ENCODE measurements at places on chromosomes 12 and 14. TPM values are rescaled to one million over a fixed set of nuclear protein-coding genes. Genes with fewer than 3 reads are reported as not detected.

GRCh38 chr14:76012354-76012753 lies 26.8 kb downstream of the IFT43 start:
- DNase-seq = no peak

- no peak for DNase-seq
These were observed 214.9 kb downstream of the CNTN1 start for GRCh38 chr12:40907115-40907527.

ADAM21 gene
- 0.27 TPM for total RNA-seq

TSPAN19 gene
- total RNA-seq = not detected

DNA sequence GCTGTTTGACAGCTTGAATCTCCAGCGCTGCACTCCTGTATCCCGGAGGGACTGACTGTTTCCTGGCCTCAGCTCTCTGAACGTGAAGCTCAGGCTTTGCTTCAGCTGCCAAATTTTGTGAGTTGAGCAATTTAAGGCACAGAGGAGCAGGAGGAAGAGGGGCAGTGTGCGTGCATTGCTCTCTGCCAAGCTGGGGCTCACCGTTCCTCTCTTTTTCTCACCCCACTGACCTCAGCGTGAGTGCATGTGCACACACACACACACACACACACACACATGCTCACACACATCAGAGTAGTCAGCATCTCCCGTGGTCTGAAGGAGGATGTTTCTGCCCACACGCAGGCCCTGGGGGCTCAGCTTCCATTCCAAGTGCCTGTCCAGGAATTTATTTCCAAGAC lies 27.8 kb upstream of the BDKRB2 start:
- DNase-seq = no peak

MIP gene
- under 0.01 TPM for total RNA-seq

SMAGP gene
- 2.4 TPM for total RNA-seq

GRCh38 chr12:43416981-43417380 lies 135.0 kb downstream of the ADAMTS20 start:
- DNase-seq = no peak

GRCh38 chr12:132481345-132481744 lies 8.6 kb upstream of the FBRSL1 start:
- DNase-seq = no peak

DNA sequence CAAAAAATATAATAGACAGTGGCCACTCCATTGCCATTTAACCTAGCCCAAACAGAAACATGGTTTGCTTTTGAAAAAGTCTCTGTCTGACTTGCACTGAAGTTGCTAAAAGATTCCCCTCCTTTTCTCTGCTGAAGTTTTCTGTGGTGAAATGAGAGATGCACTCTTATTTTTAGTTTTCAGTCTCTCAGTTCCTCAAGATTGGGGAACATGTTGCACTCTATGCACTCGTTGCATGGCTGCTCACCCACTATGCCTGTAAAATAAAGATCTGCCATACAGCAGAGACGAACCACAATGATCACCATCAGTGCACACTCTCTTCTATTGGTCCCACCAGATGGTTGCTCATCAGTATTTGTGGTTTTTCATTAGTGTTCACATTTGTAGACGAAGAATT lies 13.1 kb upstream of the DAAM1 start:
- DNase-seq = no peak

ESPL1 gene
- total RNA-seq = 1.3 TPM

RDH16 gene
- under 0.01 TPM for total RNA-seq

GRCh38 chr14:97723819-97724218 lies 926.6 kb downstream of the VRK1 start:
- DNase-seq = no peak

DNA sequence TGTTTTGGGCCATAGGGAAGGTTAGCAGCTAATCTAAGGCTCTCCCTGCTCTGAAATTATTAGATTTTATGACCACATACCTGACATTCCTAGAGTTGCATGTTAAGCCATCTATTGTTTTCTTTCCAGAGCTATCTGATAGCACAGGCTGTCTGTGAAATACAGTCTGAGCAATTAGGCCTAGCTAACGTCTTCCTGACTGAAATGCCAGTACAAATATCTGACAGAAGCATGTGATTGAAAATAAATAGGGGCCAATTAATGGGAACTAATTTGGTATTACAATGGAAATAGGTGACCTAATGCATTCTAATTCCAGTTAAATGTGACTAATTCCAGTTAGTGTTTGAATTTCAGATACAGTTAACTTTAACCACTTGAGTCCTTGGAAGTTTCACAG lies 115.2 kb downstream of the C12orf75 start:
- DNase-seq = no peak

SELPLG gene
- 103 TPM for total RNA-seq

ZBTB1 gene
- total RNA-seq = 27.7 TPM

DNA sequence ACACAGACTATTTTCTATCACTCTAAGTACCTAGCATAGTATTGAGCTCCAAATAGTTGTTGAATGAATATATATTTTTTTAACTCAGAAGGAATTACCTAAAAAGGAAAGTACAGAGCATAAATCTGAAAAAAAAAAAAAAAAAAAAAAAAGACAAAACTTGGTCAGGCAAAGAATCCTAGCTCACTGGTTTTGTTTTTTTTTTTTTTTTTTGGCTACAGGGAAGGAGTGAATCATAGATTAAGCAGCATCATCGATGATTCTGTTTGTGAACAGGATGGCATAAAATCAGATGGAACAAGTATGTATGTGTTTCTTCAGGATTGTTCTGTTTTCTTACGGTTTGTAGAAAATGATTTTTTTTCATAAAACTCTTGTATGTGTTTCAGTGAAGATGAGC lies 66.1 kb upstream of the BCAT1 start:
- no peak for DNase-seq

DNA sequence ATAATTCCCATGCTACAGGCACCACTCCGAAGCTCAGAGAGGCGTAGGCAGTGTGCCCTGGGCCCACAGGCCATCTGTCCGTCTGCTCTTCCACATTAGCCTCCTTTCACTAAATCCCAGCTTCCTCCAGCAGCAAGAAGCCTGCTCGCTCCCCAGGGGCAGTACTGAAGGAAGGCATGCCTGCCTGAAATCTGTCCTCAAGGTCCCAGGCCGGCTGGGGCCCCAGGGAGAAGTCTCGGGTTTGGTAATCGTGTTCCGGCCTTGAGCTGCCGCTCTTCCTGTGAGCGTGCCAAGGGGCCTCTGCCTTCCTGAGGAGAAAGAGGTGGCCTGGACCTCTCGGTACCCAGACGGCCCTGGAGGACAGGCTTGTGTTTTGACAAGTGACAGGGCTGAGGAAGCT lies 15.2 kb upstream of the DLK1 start:
- DNase-seq = peak; percentile 76

GRCh38 chr12:103557628-103558010 lies 29.5 kb upstream of the STAB2 start:
- DNase-seq = no peak

DNA sequence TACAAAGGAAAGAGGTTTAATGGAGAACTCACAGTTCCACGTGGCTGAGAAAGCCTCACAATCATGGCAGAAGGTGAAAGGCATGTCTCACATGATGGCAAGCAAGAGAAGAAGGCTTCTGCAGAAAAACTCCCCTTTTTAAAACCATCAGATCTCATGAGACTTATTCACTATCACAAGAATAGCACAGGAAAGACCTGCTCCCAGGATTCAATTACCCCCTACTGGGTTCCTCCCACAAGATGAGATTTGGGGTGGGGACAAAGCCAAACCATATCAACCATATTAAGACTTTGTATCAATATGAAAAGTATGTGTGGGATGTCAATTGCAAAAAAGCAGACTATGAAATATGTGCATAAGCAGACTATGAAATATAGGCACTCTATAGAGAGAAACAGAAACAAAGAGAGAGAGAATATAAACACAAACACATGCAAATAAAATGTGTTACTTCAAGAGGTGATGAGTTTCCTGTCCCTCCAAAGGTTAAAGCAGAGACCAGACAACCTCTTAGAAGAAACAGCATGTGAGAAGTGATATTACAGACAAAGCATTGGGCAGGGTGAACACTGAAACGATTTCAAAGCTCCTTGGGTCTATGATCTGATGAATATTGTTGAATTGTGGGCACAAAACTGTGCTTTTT lies 151.2 kb upstream of the KRR1 start:
- DNase-seq = no peak

DNA sequence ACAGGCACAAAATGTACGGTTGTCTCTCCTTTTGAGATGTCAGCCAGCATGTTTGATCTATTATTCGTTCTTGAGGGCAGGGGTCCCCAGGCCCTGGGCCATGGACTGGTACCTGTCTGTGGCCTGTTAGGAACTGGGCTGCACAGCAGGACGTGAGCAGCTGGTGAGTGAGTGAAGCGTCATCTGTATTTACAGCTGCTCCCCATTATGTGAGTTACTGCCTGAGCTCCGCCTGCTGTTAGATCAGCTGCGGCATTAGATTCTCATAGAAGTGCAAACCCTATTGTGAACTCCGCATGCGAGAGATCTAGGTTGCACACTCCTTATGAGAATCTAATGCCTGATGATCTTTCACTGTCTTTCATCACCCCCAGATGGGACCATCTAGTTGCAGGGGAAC lies 41.4 kb upstream of the SCN8A start:
- DNase-seq = no peak

FITM1 gene
- total RNA-seq = 2.7 TPM

KLC1 gene
- total RNA-seq = 208 TPM

BEGAIN gene
- 0.81 TPM for total RNA-seq

DNA sequence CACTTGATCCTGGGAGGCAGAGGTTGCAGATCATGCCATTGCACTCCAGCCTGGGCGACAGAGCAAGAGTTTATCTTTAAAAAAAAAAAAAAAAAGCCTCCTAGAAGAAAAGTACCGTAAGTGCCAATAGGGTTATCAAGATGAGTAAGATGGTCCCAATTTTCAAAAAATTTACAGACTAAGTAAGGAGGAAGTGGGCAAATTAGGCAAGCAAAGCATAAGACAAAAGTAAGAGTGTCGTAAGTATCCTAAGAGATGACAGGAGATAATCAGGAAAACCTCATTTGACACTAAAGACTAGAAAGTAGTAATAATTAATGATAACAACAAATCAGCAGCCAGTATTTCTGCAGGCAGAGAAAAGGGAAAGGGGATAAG lies 12.2 kb downstream of the PYM1 start:
- DNase-seq = no peak
